T1000 (cell line): ENCODE measurements at places on chromosomes 16 and 17.

DNA sequence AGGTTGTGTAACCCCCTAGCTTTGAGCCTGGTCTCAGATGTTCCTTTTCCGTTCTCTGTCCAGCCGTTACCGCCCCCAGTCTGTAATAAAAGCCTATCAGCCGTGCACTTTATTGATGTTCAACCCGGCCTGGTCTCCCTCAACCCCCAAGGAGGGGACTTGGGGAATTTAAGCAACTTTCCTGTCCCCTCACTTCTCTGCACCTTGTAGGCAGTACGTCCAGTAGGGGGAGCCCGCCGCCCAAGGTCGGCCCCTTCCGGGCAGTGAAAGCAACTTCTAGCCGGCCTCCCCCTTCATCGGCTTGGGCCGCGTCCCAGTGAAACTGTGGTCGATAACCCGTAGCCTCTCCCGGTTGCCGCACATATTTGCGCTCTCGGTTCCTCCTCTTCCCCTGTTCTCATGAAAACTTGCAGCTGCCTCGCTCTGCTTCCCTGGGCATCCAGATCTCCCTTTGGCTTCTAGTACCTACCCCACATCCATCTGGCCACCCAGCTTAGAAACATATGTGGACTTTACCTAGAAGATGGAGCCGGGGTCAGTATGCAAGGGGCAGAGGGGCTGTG lies 7.9 kb downstream of the PNPO start:
- DNase-seq: peak; percentile 78

GRCh38 chr17:58576679-58577367 lies 62.4 kb upstream of the MTMR4 start:
- DNase-seq: no peak

GRCh38 chr17:80394629-80395216 lies 20.2 kb upstream of the ENDOV start:
- no peak for DNase-seq

DNA sequence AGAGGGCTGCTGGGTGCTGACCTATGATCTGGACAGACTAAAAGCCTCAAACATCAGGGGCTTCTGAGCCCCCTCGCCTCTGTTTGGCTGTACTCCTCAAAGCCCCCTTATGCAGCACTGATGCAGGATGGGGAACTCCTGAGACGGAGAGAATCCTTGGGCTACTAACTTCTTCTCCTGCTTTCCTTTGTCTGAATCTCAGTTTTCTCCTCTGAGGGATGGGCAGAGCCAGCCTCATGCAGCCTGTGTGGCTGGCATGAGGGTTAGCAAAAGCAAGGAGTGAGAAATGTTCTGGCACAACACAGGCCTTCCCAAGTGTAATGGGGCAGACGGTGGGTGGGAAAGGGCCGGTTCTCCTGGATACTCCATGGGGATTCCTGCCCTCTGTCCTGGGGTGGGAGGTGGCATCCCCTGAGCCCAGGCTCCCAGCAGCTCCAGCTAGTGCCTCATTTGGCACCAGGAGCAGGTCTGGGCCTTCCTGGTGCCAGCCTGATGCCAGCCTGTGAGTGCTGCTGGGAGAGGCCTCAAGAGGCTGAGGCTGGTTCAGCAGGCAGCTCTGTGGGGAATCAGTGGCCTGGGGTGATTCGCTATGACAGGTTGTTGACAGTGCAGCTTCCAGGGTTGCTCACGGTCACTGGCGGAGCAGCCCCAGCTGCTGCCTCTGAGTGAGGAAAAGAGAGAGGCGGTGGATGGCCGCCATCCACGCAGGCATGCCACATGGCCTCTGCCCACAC lies 4.0 kb upstream of the BRD7 start:
- no peak for DNase-seq

DNA sequence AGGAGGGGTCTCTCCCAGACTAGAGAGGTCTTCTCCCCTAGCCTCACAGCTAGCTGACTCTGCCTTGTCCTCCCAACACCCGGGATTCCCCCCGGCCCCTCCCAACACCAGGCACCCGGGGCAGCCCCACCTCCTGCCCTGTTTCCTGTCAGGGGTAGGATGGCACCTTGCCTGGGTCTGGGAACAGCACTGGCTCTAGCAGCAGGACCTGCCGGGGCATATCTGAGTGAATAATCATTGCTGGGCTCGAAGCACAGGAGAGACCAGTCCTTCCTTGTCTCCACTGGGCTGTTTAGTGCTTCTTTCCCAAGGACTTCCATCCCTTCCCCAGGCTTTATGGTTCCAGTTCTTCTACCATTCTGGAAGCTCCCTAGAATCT lies 25.7 kb downstream of the MINK1 start:
- DNase-seq: no peak

DNA sequence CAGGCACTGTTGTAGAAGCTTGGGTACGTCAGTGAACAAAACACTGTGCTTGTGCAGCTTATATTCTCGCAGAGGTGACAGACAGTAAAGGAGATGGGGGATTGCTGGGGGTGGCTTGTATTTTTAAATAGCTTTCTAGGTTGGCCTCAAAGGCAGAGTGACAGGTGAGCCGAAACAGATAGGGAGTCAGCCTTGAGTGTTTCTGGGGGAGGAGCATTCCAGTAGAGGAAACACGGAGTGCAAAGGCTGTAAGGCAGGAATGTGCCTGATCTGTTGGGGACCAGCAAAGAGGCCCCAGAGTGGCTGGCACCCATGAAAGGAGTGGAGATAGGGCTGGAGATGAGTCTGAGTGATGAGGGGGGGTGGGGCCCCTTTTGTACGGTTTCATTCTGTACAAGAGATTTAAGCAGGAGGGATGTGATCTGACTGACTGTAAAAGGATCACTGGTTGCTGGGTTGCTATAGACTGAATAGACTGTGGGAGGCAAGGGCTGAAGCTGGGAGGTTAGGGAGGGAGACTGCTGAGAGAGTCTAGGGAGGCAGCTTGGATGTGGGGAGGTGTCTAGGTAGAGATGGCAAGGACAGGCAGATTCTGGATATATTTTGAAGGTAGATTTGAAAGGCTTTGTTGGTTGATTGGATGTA lies 15.2 kb downstream of the NUP93 start:
- DNase-seq: no peak

DNA sequence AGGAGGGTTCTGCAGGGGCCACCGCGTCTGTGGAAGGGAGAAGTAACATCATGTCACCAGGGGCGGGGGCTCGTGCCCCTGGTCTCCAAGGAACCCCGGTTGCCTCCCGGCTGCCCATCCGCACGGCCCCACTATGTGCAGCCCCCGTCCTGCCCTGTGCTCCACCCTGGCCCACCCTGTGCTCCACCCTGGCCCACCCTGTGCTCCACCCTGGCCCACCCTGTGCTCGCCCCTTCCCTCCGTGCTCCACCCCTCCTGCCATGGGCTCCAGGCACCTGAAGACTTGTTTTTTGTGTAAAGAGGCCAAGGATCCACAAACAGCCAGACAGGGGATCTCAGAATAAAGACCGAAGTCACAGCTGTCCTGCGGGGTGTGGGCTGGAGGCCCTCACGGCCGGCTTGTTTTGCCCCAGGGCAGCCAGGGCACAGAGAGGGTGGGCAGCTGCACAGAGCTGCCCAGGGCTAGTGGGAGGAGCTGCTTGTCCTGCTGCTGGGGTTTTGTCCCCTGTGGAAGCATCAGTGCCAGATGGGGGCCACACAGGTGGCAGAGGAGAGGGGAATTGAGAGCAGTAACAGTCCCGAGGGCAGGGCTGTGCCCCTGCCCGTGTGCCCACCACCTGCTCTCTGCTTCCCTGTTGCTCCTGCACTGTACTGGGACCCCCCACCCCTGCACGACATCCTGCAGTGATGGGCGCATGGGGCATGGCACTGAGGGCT lies 147.0 kb upstream of the CIBAR2 start:
- no peak for DNase-seq

GRCh38 chr17:40315678-40316570 lies 6.9 kb downstream of the RARA start:
- no peak for DNase-seq

DNA sequence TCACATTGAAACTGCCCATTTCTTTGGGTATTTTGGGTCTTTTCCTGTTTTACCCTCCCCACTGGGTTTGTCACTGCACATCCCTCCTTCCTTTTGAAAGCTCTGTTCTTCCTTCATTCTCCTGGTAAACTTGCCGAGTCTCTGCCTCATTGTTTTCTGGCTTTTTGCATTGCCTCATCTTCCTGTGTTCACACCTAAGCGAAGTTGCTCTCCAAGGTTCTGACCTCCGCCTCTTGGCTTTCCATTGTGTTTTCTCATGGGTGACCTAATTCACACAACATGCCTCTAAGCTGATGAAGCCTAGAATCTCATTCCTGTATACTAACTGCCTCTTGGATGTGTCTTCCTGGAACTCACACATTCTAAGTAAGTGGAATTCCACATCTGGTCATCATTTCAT lies 1096.1 kb upstream of the EEF2KMT start:
- no peak for DNase-seq

GRCh38 chr17:75398279-75398678 lies 7.2 kb downstream of the GRB2 start:
- no peak for DNase-seq

DNA sequence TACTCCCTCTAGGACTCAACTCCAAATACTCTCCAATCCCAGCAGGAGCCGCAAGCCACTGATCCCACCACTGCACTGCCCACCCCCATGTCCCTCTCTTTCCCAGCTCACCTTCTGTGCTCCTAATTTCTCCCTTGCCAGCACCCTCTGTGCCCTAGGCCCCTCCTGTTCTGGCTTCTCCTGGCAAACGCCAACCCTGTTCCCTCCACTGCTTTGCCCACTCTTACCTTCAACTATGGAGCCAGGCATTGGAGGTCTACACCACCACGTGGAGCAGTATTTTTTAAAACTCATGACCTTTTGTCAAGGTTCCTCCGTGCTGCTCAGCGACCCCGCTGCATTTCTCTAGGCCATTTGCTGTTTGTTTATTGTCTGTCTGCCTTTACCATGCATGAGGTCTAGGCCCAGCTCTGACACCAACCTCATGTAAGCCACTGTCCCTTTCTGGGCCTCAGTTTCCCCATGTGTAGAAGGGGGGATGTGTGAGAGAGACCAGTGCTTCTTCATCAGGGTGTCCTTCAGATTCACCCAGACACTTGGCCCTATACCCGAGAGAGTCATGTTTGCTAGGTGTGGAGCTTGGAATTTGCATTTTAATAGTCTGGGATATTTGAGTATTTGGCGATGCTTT lies 4.6 kb downstream of the CCDC102A start:
- no peak for DNase-seq

GRCh38 chr17:10034719-10035475 lies 129.8 kb upstream of the RCVRN start:
- DNase-seq: no peak

DNA sequence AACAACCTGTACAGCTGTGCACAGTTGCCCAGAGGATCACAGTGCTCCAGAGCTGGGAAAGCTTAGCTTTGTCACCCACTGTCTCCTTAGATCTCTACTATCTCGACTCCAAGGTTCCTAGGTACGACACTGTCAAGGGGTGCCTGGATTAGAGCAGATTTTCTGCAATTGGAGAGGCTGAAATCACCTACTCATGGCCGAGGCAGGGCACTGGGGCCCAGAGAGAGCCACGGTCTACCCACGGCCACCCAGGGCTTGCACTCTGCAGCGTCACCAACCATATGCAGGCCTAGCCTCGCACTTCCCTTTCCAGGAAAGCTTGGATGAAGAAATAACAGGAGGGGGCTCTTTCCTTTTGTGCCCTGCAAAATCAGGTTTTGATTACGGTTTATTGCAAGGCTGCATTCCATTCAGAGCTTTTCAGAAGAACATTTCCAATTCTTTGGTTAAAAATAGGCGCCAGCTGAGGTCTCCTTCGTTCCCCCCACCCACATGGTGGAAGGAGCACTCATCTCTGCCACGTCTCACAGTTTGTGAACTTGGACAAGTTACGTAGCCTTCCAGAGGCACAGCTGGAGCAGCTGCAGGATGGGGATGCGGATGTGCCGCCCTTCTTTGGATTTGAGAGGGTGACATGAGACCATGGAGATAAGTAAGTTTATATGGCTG lies 80.0 kb downstream of the IRX5 start:
- DNase-seq: no peak

GRCh38 chr16:1723450-1724147 lies 17.6 kb downstream of the MAPK8IP3 start:
- no peak for DNase-seq

GRCh38 chr16:65409510-65409909 lies 287.6 kb upstream of the CDH11 start:
- DNase-seq: no peak

DNA sequence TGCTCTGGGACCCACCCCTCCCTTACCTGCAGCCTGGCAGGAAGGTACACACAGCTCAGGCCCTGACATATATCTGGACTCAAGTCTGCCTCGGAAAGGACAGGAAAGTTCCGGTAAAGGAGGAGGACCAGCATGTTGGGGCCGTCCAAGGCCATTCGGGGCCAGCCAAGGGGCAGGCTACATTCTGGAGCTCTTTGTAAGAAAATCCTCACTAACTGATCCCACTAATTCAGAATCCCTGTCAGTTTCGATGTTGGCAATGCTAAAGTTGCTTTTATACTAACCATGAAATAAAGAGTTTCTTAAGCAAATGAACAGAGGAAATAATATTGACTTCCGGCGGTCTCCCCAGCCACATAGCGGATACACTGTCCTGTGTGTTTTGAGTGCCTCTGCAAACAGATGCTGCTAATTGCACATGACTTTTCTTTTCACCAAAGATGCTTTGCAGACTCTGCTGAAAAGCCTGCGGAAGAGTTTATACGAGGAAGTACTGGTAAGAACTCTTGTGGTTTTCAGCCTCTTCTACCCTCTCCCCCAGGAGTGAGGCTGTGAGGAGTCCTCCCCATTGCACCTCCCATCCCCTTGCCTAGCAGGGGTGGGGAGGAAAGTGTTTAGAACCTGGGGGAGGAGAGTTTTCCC lies 54.8 kb downstream of the PLXDC1 start:
- no peak for DNase-seq

DNA sequence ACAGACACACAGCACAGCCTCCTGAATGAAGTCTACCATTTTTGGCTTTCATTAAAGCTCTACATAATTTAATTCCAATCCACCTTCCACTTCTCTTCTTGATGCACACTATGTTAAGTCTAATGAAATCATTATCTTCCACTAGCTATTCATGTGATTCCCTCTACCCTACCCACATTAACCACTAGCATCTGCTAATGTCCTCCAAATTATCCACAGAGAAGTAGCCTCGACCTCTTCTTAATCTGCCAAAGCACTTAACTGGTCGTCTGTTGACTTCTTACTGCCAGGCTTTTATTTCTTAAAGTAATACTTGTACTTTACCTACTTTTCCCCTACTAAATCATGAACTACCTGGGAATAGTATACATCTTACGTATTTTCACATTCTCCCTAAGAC lies 91.8 kb downstream of the NCOR1 start:
- no peak for DNase-seq

GRCh38 chr16:61887903-61888302 lies 148.3 kb downstream of the CDH8 start:
- DNase-seq: no peak

DNA sequence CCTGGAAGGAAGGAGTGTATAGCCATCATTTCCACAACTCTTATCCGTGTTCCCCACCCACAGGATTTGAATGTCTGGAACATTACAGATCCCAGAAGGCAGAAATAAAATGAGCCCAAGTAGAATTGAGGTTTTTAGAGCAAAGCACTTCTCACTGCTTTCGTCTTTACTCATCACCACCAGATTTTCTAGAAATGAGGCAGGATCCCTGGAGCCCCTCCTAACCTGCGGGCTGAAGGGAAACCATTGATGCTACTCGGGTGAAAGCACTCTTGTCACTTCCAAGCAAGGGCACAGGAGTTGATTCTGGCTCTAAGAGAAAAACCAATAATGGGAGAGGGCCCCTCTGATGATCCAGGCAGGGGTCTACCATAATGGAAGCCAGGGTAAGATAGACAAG lies 2.8 kb upstream of the ALDOC start:
- no peak for DNase-seq
